ENCODE measurements at places on chromosomes 2 and 18. TPM values are rescaled to one million over a fixed set of nuclear protein-coding genes. Genes with fewer than 3 reads are reported as not detected.

Gene SF3B6
- 157 TPM for total RNA-seq

DNA sequence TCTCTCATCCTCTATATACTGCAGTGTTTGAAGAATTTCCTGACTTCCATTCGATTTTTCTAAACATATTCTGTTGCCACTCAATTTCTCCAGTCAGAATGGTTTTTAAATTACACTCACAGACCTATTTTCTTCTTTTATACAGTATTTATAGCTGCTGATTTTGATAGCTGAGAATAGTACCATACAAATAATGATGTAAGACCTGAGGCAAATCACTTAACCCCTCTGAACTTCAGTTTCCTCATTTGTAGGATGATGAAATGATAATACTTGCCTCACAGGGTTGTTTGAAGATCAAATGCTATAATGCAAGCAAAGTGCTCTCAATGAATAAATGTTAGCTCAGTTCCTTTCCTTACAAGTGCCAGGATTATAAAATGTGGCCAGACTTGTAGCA lies 241.8 kb downstream of the CPS1 start:
- DNase-seq: no peak

GRCh38 chr2:182291296-182291695 lies 135.5 kb downstream of the PDE1A start:
- no peak for DNase-seq

- no peak for DNase-seq
These were observed 379.8 kb downstream of the TSN start for GRCh38 chr2:122135021-122135937.

GRCh38 chr18:26074246-26074645 lies 16.2 kb downstream of the SS18 start:
- DNase-seq: no peak

All from thyroid gland (tissue), 4 donors.